Activated T-helper 1 cell treated with Interleukin-2 at 50 U/mL for 16 hours (primary cell): ENCODE measurements at places on chromosomes 7 and 10.

DNA sequence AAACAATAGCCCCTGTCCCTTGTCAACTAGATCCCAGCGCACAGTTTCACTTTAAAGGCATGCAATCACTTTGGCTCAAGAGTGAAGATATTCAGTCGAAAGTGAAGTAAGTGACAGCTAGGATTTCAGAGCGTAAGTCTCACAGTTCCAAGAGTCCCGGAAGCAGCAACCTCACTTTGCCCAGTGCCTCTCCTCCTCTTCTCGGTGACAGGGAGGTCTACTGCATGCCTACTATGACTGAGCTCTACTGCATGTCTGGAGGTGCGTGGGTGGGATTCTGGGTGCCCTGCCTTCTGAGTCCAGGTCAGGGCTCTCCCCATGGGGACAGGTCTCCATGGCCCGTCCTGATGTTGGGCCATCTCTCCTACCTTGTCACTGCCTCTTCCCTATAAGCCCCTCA lies 17.0 kb downstream of the PRKCQ start:
- no peak for DNase-seq

- DNase-seq, result no peak
Measured at GRCh38 chr10:79424221-79425073, 21.0 kb downstream of the ZCCHC24 start.

DNA sequence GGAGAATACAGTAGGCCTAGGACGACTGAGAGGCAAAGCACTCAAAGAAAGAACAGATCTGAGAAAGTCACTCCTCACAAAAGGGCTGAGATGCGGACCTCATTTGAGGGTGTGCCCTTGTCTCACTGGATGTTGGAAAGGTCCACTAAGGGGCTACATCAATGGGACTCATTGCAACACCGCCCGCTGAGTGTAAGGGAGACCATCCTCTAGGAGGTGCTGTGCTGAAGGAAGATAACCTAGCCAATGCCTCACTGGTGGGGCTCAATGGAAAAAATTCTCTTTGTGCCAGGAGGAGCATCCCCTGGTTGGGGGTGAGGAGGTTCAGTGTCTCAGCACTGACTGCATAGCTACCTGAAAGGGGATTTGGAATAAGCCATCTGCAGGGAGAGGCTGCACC lies 758.7 kb upstream of the CELF2 start:
- DNase-seq, result no peak

DNA sequence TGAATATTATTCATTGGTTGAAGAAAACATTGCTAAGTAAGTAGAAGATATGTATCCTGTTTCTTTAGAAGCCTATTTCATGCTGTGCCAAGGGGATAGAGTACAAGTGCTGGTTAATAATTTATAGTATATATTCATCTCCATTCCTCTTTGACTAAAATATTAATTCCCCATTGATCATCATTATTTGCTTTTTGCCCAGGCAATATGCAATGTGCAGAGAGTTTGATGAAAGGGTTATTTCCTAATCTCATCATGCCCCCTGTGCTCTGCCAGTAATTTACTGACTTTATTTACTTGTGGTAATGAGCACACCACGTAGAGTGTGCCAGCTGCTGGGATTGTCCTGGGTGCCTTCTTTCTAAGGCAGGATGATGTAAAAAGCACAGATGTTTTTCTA lies 180.9 kb downstream of the REEP3 start:
- no peak for DNase-seq

DNA sequence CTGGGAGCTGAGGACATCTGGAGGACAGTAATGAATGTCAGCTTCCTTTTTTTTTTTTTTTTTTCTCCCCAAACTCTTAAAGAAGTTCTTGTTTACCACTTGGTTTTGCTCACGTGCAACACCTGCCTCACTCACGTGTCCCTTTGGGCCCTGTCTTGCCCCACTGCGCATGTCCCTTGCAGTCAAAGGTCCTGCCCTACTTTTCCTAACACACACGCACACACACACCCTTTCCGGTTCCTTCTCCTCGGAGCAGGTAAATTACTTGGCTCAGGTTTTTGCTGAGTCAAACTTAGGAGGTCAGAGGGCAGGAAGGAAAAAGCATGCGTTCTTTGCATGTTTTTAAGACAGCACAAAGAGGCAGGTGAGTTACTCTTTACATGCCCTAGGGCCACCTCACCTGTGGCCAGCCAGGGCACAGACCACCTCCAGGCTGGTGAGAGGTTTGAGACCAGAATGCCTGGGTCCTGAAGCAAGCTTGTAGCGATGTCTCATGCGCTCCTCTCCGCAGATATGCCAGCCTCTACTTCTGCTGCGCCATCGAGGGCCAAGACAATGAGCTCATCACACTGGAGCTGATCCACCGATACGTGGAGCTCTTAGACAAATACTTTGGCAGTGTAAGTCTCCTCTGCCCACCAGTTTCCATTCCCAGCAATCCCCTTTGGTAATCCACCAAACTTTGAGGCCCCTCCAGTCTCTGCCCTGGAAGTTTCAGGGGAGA lies 2.8 kb downstream of the AP1S1 start:
- no peak for DNase-seq
